Activated CD4-positive, alpha-beta T cell treated with anti-CD3 and anti-CD28 coated beads, Interleukin-2, amount 10 ng/mL, durations not matched to agents 7 days and 5 days (primary cell): ENCODE measurements at places on chromosomes 4 and X.

DNA sequence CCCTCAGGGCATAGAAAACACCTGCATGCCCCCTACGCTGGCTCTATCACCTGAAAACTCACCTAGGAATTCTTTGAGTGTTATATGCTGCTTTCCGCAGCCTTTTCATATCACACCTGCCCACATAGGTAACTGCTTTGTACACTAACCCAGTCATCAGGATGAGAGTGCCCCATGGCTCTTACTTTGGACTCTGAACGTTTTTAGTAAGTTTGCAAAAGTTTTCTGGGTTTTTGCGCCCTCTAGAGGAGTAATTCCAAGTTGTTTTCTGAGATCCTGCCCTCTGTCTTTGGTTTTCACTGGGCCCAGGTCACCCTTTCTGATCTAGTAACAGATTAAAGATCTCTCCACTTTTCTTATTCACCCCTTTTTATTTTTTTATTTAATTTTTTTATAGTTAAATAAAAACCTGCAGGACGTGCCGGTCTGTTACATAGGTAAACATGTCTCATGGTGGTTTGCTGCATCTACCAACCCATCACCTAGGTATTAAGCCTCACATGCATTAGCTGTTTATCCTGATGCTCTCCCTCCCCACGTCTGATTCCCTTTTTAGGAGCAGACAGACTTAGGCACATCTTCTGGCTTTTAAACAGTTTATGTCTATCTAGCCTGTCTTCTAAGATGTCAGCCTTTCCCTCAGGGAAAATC is 139.2 kb downstream of the NWD2 start:
- DNase-seq = peak; percentile 20

GRCh38 chr4:144785961-144786360 is 140.0 kb downstream of the HHIP start:
- DNase-seq = no peak

DNA sequence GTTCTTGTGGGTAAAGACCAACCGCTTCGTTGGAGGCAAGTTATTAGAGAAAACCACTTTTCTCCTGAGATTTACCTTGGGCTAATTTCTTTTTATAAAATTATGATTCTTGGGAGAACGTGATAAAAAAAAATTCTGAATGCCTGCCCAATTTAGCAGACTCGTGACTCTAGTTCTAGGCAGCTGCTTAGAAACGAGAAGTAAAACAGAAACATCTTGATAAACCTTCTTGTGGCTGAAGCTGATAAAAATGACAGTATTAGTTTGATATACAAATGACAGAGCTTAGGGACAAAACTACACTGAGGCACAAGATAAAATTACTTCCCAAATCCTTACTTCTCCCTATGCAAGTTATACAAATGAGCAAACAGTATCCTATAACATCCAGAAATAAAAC is 458.9 kb upstream of the TEX13C start:
- no peak for DNase-seq

GRCh38 chr4:125244848-125245450 is 69.8 kb upstream of the FAT4 start:
- DNase-seq = no peak

DNA sequence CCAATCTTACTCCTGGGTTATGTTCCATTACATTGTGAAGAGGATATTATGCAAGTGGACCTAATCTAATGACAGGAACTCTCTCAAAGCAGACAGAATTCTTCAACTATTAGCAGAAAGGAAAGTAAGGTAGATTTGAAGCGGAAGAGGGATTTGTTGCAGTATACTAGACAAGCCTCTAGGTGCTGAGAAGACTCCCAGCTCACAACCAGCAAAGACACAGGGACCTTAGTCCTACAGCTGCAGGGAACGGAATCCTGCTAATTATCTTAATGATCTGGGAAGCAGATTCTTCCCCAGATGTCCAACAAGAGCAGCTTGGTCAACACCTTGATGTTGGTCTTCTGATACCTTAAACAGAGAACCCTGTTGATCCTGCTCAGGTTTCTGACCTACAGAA is 73.6 kb downstream of the STK32B start:
- no peak for DNase-seq

- no peak for DNase-seq
Measured at GRCh38 chr4:173748353-173748752, 218.3 kb upstream of the HAND2 start.

DNA sequence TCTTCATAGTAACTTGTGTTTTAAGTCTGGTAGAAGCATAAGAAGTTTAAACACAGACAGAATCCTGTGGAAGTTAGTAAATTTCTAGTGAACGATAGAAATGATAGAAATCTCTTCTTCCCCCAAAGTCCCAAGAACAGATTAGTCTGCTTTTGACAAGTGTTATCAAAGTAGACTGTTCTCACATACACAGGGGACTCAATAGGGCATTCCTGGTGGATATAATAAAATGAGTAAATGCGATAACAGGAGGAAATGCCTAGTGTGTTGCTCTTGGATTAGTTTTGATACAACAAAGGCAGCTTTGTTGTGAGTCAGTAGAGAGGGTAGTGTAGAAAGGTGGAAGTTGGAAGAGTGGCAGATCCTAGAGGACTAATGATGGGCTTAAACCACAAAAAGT is 43.5 kb downstream of the CLCN3 start:
- DNase-seq = no peak

DNA sequence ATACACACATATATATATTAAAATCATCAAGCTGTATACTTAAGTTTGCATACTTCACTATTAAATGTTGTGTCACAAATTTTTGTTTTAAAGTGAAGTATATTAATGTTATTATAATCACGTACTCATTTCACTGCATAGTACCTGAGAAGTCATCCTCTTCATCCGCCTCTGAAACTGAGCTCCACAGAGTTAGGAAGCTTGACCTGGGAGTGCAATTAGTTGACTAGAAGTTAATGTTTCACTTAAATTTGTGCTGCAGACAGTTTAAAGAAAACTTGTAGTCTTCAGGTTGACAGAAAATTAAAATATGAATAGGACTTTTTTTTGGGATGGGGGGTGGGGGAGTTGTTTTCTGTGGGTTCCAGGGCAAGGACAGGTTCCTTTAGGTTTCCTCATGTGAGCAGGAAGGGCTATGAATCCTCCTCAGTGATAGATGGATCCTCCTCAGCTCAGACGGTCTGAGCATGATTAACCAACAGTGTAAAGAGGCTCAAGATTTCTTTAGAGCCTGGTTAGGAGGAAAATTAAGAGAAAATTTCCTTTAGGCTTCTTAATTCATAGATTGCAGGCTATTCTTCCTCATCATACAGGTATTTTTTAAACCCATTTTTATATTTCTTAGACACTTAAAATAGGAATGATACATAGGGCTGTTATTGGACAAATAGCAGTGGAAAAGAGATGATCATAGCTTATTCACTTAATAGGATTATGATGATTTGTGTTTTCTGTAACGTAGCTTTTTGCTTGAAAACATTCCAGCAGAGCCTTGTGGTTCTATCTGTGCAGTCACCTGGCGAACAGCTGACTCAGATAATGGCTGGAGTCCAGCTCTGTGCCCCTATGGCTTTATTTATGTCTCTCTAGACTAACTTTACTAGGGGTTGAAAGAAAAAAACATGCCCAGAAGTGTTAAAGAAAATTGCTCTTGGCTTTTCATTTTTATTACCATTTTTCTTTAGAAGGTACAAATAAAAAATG is 102.7 kb downstream of the SLC4A4 start:
- no peak for DNase-seq

DNA sequence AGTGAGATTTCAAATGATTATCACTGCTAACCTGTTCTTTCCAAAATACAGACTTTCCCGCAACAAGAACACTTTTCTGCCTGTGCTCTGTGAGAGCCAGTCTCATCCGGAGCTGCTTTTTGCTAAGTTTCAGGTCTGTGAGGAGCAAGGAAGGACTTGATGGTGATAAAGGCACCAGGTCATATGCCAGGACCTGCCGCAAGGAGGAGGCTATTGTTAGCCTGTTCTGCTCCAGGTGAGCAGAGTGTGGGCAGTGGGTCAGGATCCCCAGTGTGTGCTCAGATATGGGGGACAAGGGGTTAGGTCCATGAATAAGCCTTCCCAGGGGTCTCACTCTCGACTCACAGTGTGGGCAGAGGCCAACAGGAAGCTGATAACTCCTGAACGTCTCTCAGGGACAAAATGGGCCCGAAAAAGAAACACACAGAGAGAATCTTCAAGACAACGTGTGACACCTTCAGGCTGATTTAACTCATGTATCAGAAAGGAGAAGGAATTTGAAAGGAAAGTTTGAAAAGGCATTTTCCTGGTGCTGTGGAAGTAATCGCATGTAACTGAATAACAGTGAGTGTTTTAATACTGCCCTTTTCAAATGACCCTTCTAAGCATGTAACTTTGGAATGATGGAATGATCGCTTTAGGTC is 57.7 kb upstream of the PDLIM3 start:
- no peak for DNase-seq
